AG10803 (cell line): ENCODE measurements at places on chromosomes 6 and 20.

GRCh38 chr6:131897050-131897435 lies 54.1 kb downstream of the CCN2 start:
- no peak for DNase-seq

DNA sequence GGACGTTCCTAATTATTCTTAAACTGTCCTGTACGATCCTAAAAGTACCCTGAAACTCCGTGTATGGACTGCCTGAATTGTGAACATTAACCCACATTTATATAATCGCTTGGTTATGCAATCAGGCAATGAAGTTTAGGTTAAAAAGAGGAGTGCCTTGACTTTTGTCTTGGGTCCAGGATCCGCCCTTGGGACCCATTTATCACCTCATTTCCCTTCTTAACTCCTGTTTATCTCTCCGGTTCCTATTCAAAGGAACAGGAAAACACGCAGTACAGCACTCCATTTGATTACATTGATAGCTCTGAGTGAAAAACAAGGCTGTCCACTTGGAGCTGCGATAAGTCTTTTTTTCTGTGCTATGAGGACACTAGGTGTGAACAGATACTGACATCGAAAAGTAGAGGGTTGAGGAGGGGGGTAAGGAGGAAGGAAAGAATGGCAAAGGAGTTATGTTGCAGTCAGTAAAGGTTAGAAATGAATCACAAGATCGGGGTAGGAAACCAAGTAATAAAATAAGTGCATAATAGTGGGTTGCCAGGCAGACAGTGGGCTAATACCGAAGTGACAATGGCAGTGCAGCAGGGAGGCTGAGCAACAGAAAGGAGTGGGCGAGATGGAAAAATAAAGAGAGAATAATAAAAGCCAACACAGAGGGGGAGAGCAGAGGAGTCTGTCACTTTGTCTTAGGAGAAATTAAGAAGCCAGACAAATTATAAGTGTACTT lies 15.9 kb upstream of the PCK1 start:
- DNase-seq, result no peak

DNA sequence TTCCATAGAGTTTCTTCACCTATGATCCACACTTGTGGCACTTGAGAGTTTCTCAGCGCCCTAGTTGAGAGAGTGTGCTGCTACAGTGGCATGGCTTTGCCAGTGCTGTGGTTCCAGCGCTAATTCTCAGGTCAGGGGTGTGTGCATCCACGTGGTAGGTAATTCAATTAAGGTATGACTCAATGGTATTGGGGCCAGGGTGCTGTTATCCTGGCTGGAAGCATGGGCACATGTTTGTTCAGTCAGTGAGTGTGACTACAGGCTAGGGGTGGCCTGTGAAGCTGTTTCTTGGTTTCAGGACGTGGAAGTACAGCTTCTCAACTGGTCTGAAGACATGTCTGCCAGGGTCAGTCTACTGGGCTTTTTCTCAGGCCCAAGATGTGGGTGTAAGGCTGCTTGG lies 3.0 kb upstream of the SEMG2 start:
- no peak for DNase-seq

- DNase-seq, result no peak
Observed at GRCh38 chr6:37511910-37512399, 12.3 kb upstream of the CCDC167 start.

GRCh38 chr20:60584221-60584620 lies 626.0 kb downstream of the CDH26 start:
- no peak for DNase-seq

- no peak for DNase-seq
Observed at GRCh38 chr6:137805622-137806021, 61.4 kb upstream of the TNFAIP3 start.

DNA sequence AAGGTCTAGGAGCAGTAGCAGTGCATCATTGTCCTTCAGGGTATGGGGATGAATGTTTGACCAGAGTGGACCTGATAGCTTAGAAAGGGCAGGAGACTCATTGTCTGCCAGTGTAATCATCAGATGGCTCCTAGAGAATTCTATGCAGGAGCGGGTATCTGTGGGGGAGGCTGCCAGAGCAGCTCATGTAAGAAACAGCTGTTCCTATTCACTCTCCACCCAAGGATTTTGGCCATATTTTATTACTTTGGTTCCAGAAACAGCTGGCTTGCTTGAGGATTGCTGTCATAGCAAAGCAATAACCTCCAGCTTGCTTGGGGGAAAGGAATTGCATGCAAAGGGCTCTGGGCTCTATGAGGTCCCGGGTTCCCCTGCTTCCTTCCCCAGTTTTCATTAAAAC lies 44.1 kb downstream of the RALY start:
- peak; percentile 82 for DNase-seq

DNA sequence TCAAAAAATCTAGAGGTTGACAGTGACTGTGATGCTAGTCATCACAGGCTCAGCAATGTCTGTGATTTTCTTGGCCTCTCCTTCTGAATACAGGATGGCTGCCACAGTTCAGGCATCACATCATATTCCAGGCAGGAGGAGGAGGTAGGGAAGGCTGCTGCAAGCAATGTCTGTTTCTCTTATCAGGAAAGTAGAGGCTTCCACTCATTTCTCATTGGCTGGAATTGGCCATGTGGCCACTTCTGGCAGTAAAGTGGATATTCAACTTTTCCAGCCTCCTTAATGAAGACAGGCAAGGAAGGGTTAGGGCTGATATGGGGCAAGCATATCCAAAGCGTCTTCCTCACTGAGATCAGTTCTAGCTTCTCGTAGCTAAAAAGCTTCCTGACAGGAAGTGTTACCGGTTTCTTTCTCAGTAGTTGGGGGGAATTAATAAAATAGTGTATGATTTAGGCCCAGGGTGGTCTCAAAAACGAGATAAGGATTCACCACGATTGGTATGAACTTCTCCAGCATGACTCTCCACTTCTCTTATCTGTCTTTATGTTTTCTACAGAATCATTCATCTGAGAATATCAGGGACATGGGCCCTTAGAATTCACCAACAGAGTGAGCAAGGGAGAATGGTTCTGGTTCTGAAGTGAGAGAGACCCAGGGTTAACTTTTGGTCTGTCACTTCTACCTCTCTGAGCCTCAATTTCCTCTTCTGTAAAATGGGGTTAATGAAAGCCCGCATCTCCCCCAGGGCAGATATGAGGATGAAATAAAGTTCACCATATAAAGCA lies 32.7 kb upstream of the PSMF1 start:
- no peak for DNase-seq

- DNase-seq, result peak; percentile 55
Observed at GRCh38 chr6:148779142-148779562, 32.3 kb downstream of the UST start.

GRCh38 chr6:85388531-85388930 lies 61.4 kb upstream of the NT5E start:
- DNase-seq, result no peak

DNA sequence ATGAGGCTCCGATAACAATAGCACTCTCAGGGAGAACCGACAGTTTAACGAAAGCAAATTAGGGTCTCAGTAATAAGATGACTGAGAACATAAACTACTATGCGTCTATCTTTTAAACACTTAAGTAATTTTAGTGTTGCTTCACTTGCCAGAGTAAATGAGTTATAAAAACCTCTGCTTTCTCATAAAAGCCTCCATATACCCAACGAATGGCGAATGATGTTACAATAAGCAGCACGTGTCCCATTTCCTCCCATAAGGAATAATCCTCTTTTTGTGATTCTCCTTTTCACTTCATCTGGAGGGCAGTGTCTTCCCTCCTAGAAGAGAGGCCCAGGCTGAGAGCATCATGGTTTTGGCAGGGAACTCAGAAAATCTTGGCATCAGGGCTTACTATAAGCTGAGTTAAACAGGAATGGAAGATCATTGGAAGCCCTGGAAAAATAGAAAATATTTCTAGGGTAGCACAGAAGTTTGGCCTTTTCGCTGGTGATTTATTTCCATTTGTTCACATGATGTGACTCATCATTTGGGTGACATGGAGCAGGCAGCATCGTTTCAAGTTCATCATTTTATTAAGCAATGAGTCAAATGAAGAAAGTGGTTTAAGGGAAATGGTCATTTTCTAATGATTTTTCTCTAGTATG lies 255.4 kb downstream of the ATXN1 start:
- DNase-seq, result peak; percentile 80

DNA sequence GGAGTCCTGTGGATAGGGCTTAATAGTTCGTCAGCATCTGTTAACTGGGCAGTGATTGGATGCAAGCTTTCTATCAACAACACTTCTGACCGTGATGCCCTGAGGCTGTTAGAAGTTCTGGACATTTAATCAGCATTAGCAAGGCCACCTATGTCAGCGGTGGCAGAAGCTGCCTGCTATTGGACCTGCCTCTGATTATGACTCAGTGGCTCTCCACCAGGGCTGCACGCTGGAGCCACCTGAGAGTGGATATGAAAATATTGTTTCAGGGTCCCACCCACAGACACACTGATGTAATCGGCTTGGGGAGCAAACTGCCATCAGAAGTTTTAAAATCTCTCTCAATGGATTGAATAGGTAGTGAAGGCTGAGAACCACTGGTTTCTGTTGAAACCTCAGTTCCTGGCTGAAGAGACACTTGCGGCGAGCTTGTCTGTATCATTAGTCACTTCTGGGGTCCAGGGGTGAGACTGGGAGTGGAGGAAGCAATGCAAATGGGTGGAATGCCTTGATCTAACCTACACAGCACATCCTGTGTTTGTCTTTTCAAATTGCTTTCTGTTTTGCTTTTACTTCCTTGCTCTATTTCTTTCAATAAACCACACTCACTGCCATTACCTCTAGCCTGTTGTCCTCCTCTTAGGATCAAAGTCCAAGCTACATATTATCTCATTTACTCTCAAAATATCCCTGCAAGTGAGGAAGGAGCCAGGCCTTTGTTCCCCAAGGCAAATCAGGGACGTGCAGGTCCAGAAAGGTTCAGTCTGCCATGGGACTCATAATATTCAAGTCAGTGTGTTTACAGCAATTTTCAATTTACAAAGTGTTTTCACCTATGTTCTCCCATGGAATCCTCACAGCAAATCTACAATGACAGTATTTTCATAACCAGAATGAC lies 4.2 kb downstream of the CLIC5 start:
- DNase-seq, result no peak

DNA sequence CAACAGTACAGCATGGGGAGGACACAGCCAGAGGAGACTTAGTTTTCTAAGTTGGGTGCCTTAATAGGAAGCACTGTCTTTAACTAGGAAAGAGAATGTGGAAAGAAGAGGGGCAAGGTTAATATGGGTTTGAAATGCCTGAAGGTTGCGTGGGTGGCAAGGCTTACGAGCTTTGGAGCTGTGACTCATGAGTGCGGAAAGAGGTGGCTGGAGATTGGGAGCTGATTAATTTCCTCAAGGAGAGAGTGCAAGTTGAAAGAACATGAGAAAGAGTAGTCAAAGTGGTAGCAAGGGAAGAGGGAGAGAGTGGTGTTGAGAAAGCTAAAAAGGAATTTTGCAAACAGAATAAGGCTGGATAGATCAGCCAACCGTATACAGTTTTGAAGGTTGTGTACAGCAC lies 315.1 kb upstream of the PRND start:
- peak; percentile 74 for DNase-seq

GRCh38 chr6:137699031-137699683 lies 167.9 kb upstream of the TNFAIP3 start:
- DNase-seq, result no peak

DNA sequence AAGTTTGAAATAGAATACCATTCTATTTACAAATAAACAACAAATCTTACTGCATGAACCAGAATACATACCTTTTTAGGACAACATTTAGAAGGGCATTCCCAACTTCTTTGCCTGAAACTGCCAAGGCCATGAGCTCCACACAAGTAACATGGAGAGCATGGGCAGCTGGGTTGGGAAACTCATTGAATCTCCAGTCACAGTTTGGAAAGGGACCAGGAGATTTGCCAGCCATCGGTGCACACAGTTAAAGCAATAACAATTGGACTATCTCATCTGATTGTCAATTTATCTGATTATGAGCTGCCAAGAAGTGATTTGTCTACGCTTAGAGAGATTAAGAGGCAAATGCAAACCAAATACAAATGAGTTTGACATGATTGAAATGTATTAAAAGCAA lies 19.9 kb downstream of the ARG1 start:
- no peak for DNase-seq

- DNase-seq, result no peak
Observed at GRCh38 chr6:51062166-51062722, 243.6 kb downstream of the TFAP2B start.

DNA sequence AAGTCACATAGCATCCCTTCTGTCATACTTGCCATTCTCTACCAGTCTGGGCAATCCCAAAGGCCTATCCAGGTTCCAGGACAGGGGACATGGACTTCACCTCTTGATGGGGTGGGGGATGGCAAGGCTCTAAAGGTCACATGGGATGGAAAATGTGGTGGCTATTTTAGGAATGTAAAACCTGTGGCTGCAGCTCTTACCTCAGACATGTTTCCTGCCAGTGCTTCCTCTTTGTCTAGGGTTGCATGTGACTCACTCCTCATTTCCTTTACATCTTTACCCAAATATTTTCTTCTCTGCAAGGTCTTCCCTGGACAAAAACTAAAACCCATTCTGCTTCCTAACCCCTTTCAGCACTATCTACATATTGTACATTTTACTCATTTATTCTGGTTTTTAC lies 135.7 kb downstream of the BTBD3 start:
- peak; percentile 60 for DNase-seq

GRCh38 chr6:156585859-156586258 lies 191.3 kb upstream of the ARID1B start:
- DNase-seq, result no peak

- DNase-seq, result no peak
Observed at GRCh38 chr20:39468703-39469102, 506.6 kb downstream of the DHX35 start.

GRCh38 chr6:112827793-112828192 lies 480.7 kb downstream of the RFPL4B start:
- peak; percentile 42 for DNase-seq

GRCh38 chr6:11353921-11354389 lies 121.5 kb upstream of the NEDD9 start:
- DNase-seq, result peak; percentile 8

DNA sequence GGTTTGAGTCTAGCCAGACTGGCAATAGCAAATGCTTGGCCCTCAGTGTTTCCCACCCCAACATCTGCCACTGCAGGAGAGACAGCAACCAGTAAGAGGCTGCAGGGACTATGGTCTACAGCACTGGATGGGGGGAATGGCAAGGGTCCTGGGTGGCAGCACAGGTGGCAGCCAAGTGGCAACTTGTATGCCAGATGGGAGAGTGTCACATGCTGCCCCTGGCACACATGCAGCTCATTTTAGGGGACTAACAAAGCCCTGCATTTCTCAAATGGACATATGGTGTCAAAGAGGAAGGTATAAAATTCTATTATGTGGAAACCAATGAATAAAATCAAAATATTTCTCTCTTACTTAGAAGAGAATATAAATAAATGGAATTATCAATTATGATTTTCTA lies 298.7 kb upstream of the MARCKS start:
- DNase-seq, result no peak

GRCh38 chr20:61263084-61263695 lies 11.1 kb downstream of the CDH4 start:
- peak; percentile 25 for DNase-seq
